ENCODE measurements at places on chromosomes 11 and 22. TPM values are rescaled to one million over a fixed set of nuclear protein-coding genes. Genes with fewer than 3 reads are reported as not detected.

DNA sequence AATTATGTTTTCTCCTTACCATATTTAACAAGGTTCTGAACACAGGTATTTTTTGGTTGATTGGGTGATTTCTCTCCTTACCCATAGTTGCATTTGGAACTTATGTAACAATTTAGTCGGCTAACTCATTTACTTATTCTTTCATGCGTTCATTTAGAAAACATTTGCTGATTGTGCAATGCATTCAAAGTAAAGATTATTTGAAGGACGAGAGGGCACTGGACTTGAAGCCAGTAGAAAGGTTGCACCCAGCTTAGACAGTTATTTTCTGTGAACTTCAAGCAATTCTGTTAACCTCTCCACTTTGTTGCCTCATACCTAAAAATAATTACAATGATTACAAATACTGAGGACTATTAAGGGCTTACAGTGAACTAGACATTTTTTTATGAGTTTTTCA is 769.6 kb downstream of the LRRC4C start:
- no peak for DNase-seq

DNA sequence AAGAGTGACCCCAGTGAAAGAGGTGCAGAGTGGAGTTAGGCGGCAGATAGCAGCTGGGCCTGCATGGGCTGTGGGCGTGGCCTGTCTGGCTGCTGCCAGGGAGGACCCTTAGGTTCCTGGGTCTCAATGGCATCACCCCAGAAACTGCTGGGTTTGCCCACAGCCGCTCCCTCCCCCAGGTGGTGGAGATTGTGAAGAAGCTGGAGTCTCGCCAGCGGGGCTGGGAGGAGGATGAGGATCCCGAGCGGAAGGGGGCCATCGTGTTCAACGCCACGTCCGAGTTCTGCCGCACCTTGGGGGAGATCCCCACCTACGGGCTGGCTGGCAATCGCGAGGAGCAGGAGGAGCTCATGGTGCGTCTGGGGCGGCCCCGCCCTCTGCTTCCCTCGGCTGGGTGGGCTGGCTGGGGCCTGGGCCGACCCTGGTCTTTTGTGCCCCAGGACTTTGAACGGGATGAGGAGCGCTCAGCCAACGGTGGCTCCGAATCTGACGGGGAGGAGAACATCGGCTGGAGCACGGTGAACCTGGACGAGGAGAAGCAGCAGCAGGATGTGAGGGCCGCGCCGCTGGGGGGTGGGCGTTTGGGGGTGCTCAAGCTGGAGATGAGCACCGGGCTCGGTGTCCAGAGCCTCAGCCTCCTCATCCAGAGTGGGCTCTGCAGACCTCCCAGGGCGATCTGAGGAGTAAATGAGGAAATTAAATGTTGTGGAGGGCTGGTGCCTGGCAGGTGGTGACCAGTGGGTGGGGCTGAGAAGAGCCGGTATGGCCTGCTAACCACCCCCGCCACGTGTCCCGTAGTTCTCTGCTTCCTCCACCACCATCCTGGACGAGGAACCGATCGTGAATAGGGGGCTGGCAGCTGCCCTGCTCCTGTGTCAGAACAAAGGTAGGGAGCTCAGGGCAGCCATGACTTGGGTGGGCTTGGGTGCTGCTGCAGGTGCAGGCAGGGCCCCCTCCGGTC is 15.0 kb downstream of the SART1 start:
- DNase-seq, result no peak

The ANO3 gene
- 0.04 TPM for total RNA-seq

GRCh38 chr11:7612661-7613393 is 60.5 kb downstream of the CYB5R2 start:
- DNase-seq, result peak; percentile 10

The APOA4 gene
- not detected for total RNA-seq

DNA sequence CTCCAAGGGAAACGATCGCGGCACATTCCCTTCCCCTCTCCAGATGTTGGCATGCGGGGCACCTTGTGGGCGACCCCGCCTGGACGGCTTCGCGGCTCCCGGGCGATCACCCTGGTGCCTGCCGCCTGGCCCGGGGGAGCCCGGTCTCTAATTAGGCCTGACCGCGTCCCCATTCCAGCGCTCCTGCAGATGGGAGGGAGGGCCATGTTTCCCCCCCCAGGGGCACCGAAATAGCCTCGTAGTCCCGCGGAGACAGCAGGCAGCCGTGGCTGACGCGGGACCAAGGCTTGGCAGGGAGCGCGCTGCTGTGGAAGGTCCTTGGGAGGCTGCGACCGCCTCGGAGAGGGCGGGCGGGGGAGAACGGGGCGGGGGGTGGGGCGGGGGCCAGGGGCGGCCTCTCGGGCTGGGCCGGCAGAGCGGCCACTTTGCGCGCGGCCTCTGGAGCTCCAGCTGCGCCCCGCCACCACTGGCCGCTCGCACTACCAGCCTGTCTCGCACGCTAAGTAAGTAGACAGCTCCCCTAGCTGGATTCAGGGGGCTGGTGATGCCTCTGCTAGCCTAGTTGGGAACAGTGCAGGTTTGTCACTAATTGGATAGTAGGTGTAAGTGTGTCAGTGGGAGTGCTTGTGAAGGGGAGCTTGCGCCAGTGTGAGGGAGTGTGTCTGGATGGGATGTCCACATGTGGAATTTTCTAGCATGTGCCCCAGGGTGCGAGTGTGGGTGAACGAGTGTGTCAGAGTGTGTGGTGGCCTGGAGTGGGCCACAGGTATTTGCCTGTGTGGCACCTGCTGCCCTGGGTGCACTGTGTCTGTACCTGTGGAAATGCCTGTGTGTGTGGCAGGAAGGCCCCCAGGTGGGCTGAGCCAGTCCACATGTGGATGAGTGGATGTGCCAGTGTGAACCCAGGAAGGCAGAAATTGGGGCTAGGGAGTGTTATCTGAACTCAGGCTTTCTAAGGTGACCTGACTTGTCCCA is at the start of gene INSC:
INSC (plus strand) TSS at position 423 of the 975 bp plus-strand sequence. CDS start 34,252 bp downstream, outside the sequence.
- DNase-seq, result no peak

The OPCML gene
- not detected for total RNA-seq

The C11orf21 gene
- total RNA-seq, result not detected

- no peak for DNase-seq
Measured at GRCh38 chr11:119852741-119853140, 123.7 kb upstream of the NECTIN1 start.

The MYEOV gene
- total RNA-seq, result 2.2 TPM

The SNX32 gene
- 0.79 TPM for total RNA-seq

The SMDT1 gene
- 10.8 TPM for total RNA-seq

GRCh38 chr11:123671534-123671933 is 17.1 kb upstream of the SCN3B start:
- DNase-seq, result no peak

The APOBEC3G gene
- total RNA-seq, result 9.5 TPM

DNA sequence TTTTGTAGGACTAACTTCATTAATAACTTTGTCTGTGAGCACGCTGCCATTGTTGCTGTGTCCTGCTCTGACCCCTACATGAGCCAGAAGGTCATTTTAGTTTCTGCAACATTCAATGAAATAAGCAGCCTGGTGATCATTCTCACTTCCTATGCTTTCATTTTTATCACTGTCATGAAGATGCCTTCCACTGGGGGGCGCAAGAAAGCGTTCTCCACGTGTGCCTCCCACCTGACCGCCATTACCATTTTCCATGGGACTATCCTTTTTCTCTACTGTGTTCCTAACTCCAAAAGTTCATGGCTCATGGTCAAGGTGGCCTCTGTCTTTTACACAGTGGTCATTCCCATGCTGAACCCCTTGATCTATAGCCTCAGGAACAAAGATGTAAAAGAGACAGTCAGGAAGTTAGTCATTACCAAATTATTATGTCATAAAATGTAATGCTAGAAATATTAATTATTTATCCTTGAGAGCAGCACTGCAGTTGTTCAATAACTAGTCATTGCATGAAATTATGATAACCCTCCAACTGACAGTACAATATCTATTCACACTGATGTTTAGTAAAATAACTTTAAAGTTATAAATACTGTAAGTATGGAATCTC is 46.4 kb upstream of the OR5D13 start:
- DNase-seq, result no peak

The PRAME gene
- not detected for total RNA-seq

GRCh38 chr11:22677153-22677903 is 10.9 kb downstream of the GAS2 start:
- no peak for DNase-seq

The PIH1D2 gene
- total RNA-seq, result 1.3 TPM

GRCh38 chr11:16191212-16191867 is 165.0 kb downstream of the SOX6 start:
- no peak for DNase-seq

GRCh38 chr11:106523921-106524320 is 446.5 kb downstream of the AASDHPPT start:
- no peak for DNase-seq

The OSBP2 gene
- 5.9 TPM for total RNA-seq

The YWHAH gene
- 99.4 TPM for total RNA-seq

DNA sequence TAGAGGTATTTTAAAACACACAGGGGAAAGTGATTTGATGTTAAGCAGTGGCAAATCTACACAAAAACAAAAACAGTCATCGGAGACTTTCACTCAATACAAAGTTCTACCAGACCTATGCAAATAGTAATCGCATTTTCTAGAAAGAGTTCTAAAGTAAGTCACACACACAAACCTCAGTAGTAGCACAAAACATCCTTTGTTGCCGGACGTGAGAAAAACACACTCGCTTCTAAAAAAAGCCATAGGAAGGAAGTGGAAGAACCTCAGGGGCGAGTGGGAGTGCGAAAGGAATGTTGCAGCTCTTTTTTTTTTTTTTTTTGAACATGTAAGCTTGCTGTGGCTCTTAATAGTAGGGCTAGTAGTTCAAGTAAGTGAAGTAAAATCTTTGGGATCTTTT is 88.9 kb downstream of the MAML2 start:
- DNase-seq, result peak; percentile 87

DNA sequence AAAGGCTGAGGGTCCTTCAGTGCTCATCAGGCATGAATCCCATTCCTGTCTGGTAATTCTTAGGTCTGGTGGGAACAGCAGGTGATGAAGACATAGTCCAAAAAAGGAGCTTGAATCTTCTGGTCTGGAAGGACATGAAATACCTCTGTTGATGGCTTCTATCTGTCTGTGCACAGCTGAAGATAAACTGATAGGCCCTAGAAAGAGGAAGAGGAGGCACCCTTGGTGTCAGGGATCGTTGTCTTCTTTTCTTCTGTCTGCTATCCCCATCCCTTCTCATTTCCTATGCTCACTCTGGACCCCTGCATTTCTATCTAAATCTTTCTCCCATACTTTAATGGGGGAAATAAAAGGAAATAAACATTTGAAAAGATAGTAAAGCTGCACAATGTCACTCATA is 9.4 kb downstream of the AGBL2 start:
- DNase-seq, result no peak

- no peak for DNase-seq
Measured at GRCh38 chr11:70711095-70711910, 313.0 kb downstream of the CTTN start.

- no peak for DNase-seq
Measured at GRCh38 chr11:83156996-83157593, at the start of gene PCF11. TSS of gene PCF11 (plus strand) at chr11:83157131. CDS start at chr11:83157440, 309 bp downstream.

DNA sequence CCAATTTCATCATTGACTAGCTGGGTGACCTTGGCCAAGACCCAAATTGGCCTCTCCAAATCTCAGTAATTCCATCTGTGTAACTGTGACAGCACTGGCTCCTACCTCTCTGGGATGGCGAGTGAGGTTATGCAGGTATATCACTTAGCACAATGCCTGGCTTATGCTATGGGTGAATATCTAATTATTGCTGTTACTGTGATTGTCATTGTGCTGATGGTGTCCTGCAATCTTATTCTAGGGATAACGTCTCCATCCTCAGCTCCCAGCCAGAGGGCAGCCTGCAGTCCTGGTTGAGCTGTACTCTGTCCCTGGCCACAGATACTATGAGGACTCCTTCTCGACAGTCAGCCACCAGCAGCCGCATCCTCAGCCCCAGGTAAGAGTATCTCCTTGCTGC is 164.8 kb upstream of the SEZ6L start:
- no peak for DNase-seq

- no peak for DNase-seq
Measured at GRCh38 chr11:829847-830294, 2.2 kb downstream of the CRACR2B start.

The CCDC89 gene
- total RNA-seq, result not detected

DNA sequence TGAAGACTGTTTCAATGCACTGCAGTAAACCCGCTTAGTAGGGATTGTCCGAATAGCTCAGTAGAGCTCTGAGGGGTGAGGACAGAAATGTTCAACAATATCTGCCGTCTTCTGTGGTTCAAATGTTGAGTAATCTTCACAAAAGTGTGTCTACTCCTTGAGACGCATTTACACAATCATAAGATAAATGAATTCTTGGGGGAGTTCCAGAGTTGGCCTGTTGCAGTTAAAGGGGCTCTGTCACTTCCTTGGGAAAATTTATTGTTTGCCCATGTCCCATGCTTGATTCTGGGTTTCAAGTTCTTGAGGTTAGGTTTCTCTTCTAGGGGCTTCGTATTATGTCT is 614 bp downstream of the ANO3 start:
- DNase-seq, result no peak

The SPDYC gene
- total RNA-seq, result not detected

The CASP4 gene
- 192 TPM for total RNA-seq

The OR8A1 gene
- not detected for total RNA-seq

DNA sequence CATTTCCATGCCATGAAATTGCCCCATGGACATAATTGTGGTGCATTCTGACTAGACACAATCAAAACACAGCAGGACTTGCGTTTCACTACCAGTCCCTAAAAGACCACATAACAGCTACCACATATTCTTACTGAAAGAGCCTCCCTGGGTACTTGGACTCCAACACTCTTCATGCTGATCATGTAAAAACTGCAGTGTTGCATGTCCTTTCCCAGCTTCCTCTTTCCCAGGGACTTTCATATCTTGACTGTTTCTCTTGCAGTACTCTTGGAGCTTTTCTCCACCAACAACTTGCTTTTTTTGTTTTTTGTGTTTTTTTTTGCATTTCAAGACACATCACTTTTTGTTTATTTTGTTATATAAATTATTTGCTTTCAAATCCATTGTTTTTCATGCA is 22.9 kb downstream of the MS4A6E start:
- DNase-seq, result no peak

DNA sequence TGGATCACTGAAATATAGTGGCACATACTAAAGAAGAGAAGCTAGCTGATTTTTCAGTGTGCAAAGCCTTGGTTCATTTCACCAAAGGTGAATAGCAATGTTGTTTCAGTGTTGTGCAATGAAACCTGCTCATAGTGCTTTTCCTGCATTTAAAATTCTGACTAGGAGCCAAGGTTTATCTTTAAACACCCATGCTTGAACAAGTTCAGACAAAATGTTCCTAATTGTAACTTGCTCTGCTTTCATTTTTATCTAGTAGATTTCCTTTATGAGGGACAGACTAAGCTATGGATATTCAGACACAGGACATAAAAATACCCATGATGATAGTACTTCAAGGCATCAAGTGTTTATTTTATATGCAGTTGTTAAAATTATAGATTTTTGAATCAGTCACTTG is 47.7 kb downstream of the BBOX1 start:
- no peak for DNase-seq
